ENCODE measurements at places on chromosomes 13 and 19. TPM values are rescaled to one million over a fixed set of nuclear protein-coding genes. Genes with fewer than 3 reads are reported as not detected.

The LGI4 gene
- 6.3 TPM for total RNA-seq

- H3K36me3 ChIP-seq = peaks cover 98% of the 10 kb centered on the region
- H3K4me1 ChIP-seq = no peaks in the 10 kb centered on the region
- DNase-seq = no peak
- H3K4me3 ChIP-seq = no peak overlapping the region
Measured at GRCh38 chr19:10826846-10827245, 9.2 kb downstream of the TMED1 start.

- peak; percentile 58 for DNase-seq
- no peak overlapping the region for H3K27ac ChIP-seq
- H3K36me3 ChIP-seq = peaks cover 18% of the 10 kb centered on the region
- H3K27me3 ChIP-seq = peaks cover 26% of the 10 kb centered on the region
Measured at GRCh38 chr19:49691243-49692146, 579 bp downstream of the CPT1C start.

GRCh38 chr19:51016798-51017683, 2.5 kb downstream of the KLK10 start:
- no peaks in the 10 kb centered on the region for H3K36me3 ChIP-seq
- H3K4me1 ChIP-seq = peaks cover 18% of the 10 kb centered on the region
- H3K27me3 ChIP-seq = peaks cover 74% of the 10 kb centered on the region
- H3K4me3 ChIP-seq = peak overlapping the region; percentile 11

DNA sequence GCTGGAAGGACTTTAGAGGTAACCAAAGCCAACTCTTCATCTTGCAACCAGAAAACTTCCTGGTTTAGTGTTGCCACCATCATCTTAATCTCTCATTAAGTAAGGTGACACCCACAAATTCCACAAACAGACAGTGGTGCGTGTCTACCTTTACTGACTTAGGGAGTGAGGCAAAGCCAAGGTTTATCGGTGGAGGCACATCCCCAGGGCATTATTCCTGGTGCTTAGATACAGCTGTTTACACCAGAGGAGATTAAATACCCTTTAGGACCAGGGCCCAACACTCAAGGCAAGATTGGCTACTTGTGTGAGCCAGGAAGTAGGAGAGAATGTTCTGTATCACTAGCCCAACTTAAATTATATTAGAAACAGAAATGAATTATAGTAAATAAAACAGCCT, 9.5 kb downstream of the STOML3 start:
- H3K4me3 ChIP-seq = no peak overlapping the region
- H3K4me1 ChIP-seq = no peaks in the 10 kb centered on the region
- no peak overlapping the region for H3K27ac ChIP-seq
- H3K27me3 ChIP-seq = no peaks in the 10 kb centered on the region
- DNase-seq = no peak

- H3K27me3 ChIP-seq = no peaks in the 10 kb centered on the region
- no peak overlapping the region for H3K4me3 ChIP-seq
- no peak for DNase-seq
- H3K27ac ChIP-seq = no peak overlapping the region
- no peaks in the 10 kb centered on the region for H3K4me1 ChIP-seq
- H3K36me3 ChIP-seq = no peaks in the 10 kb centered on the region
Measured at GRCh38 chr13:37212826-37213225, 107.4 kb upstream of the CSNK1A1L start.

GRCh38 chr19:13420780-13421179, 85.5 kb downstream of the CACNA1A start:
- DNase-seq = no peak
- H3K36me3 ChIP-seq = no peaks in the 10 kb centered on the region
- H3K4me3 ChIP-seq = no peak overlapping the region
- H3K27me3 ChIP-seq = no peaks in the 10 kb centered on the region
- no peaks in the 10 kb centered on the region for H3K4me1 ChIP-seq

DNA sequence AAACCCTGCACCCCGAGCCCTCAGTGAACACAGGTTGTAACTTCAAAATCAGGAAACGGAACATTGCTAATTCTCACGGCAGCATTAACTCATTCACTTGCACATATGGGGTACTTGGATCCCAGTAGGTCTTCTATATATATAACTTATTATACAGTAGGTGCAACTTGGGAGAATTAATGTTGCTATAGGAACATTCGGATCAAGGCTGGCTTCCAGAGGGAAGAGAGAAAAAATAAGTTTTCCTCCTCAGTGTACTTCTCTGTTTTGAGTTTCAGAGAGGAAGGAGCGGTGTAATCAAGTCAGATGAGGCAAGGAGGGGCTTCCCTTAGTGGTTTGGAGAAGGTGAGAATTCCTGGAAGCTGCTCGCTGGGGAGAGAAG, 90.9 kb upstream of the ZNF507 start:
- H3K27ac ChIP-seq = no peak overlapping the region
- no peak overlapping the region for H3K4me3 ChIP-seq
- H3K36me3 ChIP-seq = no peaks in the 10 kb centered on the region
- H3K4me1 ChIP-seq = no peaks in the 10 kb centered on the region
- H3K27me3 ChIP-seq = peaks cover 14% of the 10 kb centered on the region

The CCL25 gene
- total RNA-seq = not detected

DNA sequence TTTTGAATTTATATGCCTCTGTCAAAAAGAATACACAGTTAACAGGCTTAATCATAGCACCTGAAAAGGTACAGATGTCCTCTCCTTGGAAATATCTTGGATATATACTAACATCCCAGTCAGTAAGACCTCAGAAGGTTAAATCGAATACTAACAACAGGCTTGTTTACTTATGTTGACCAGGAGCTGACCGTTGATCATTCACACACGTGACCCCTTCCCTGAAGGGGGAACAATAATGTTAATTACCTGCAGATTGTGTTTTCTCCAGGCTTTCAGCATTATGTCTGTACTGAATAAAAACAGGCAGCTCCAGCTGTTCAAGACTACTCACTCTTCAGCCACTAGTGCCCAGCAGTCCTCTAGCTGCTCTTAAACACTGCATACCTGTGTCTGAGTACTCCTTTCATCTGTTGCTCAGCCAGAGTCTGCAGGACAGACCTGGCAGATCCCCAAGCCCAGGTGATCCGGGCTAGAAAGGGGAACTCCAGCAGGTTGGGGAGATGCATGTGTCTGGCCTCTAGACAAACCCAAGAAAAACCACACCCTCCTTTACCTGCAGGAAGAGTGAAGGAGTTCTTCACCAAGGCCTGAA, 163.9 kb downstream of the RNF17 start:
- H3K27me3 ChIP-seq = peaks cover 22% of the 10 kb centered on the region
- H3K4me1 ChIP-seq = no peaks in the 10 kb centered on the region
- H3K36me3 ChIP-seq = no peaks in the 10 kb centered on the region
- H3K4me3 ChIP-seq = no peak overlapping the region
- no peak overlapping the region for H3K27ac ChIP-seq
- no peak for DNase-seq

The DLEU7 gene
- 3.3 TPM for total RNA-seq

- no peak overlapping the region for H3K27ac ChIP-seq
- peaks cover 20% of the 10 kb centered on the region for H3K4me1 ChIP-seq
- no peaks in the 10 kb centered on the region for H3K27me3 ChIP-seq
- peaks cover 18% of the 10 kb centered on the region for H3K36me3 ChIP-seq
- no peak for DNase-seq
Measured at GRCh38 chr19:57190301-57190700, 999 bp upstream of the ZNF264 start.

The OSCAR gene
- 77.8 TPM for total RNA-seq

DNA sequence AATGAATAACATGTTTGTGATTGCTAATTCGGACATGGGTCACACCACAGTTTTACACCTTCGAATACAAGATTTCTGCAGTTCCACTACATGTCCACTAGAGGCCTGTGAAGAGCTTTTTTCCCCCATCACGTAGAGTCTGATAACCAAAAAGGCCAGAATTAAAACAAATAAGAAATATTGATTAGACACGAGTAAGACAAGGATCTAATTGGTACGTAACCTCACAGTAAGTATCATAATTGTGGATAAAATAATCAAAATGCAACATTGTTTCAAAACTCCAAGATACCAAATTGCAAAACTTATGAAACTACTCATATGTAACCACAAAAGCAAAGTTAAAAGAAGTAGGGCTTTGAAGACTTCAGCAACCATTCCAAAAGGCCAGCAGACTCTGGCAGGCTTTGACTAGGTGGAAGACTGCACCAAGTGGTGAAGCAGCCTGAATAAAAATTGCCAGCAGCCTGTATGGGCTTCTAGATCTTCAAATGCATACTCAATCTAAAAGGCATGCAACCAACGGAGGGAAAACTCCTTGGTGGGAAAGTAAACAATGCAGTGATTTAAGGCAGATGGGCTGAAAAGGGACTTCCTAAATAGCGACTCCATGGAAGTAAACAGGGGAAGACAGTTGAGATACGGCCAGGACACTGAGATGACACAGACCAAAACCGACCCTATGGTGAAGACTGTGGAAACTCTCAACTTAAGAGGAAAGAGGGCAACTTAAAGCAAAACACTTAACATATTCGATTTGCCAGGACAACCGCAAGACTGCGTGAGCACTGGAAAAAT, 56.7 kb downstream of the STARD13 start:
- no peaks in the 10 kb centered on the region for H3K36me3 ChIP-seq
- DNase-seq = no peak
- H3K27me3 ChIP-seq = no peaks in the 10 kb centered on the region
- no peak overlapping the region for H3K4me3 ChIP-seq

DNA sequence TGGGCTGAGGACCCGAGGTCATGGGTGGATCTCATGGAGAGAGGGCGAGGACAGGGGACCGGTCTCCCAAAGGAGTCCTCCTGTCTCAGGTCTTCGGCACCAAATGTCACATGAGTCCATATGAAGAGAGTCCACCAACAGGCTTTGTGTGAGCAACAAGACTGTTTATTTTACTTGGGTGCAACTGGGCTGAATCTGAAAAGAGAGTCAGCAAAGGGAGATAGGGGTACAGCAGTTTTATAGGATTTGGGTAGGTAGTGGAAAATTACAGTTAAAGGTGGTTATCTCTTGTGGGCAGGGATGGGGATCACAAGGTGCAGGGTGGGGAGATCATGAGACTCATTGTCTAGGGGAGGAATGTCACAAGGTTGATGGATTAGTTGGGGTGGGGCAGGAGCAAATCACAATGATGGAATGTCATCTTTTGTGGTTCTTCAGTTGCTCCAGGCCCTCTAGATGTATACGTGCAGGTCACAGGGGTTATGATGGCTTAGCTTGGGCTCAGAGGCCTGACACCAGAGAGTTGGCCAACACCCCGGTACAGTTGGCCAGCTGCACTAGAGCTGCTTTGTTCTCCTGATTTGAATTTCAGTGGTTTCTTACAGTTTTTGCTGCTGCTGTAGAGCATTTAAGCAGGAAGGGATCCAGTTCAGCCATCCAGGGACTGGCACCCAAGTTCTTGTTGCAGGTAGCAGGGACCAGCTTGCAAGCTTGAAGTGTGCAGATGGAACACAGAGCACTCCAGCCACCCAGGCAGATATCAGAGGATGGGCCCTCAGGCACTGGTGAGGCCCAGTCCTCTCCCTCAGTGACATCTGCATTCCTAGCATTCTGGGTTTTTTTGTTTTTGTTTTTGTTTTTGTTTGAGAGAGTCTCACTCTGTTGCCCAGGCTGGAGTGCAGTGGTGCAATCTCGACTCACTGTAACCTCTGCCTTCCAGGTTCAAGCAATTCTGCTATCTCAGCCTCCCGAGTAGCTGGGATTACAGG, 26.4 kb upstream of the IGFL1 start:
- H3K4me1 ChIP-seq = no peaks in the 10 kb centered on the region
- H3K4me3 ChIP-seq = no peak overlapping the region
- no peaks in the 10 kb centered on the region for H3K36me3 ChIP-seq
- DNase-seq = no peak
- H3K27me3 ChIP-seq = no peaks in the 10 kb centered on the region
- no peak overlapping the region for H3K27ac ChIP-seq

The TSSK6 gene
- total RNA-seq = 2.9 TPM

The CHERP gene
- total RNA-seq = 35.4 TPM

- H3K4me1 ChIP-seq = peaks cover 50% of the 10 kb centered on the region
- peaks cover 33% of the 10 kb centered on the region for H3K36me3 ChIP-seq
- peak overlapping the region; percentile 79 for H3K27ac ChIP-seq
- no peaks in the 10 kb centered on the region for H3K27me3 ChIP-seq
Measured at GRCh38 chr19:46351241-46352041, 4.6 kb downstream of the PPP5C start.

The ZBTB32 gene
- total RNA-seq = 0.21 TPM

DNA sequence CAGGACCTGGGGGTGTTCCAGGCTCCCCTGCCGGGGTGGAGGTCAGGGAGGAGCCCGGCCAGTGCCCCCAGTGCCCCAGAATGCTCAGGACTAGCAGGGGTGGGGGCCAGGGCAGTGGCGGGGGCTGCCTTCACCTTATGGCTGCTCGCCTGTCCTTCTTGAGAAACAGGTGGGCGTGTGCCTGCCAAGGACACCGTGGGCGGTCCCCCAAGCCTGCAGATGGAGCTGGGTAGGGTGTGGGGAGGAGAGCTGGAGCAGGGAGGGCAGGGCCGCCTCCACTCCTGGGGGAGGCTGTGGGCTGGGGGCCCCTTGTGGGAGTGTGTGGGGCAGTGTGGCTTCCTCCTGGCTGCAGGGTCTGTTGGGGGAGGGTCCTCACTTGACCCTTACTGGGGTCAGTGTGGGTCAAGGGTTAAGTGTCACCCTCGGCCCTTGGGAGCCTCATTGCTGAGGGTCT, 160.1 kb downstream of the KDM4B start:
- no peaks in the 10 kb centered on the region for H3K27me3 ChIP-seq
- no peak overlapping the region for H3K27ac ChIP-seq
- peaks cover 29% of the 10 kb centered on the region for H3K36me3 ChIP-seq
- H3K4me1 ChIP-seq = peaks cover 18% of the 10 kb centered on the region

The PSG6 gene
- total RNA-seq = not detected

GRCh38 chr19:53086949-53087348, 16.3 kb downstream of the ZNF160 start:
- H3K27me3 ChIP-seq = no peaks in the 10 kb centered on the region
- peak overlapping the region; percentile 54 for H3K27ac ChIP-seq

The PLPP2 gene
- total RNA-seq = 11.7 TPM

The CYP2A6 gene
- 2.0 TPM for total RNA-seq

The ZNF761 gene
- total RNA-seq = 14.7 TPM

The PRODH2 gene
- total RNA-seq = not detected

GRCh38 chr19:42149447-42150202, 17.4 kb upstream of the POU2F2 start:
- no peaks in the 10 kb centered on the region for H3K4me1 ChIP-seq
- H3K4me3 ChIP-seq = no peak overlapping the region
- H3K36me3 ChIP-seq = no peaks in the 10 kb centered on the region
- no peak overlapping the region for H3K27ac ChIP-seq

- H3K27me3 ChIP-seq = no peaks in the 10 kb centered on the region
- H3K27ac ChIP-seq = no peak overlapping the region
- peaks cover 42% of the 10 kb centered on the region for H3K4me1 ChIP-seq
- H3K36me3 ChIP-seq = no peaks in the 10 kb centered on the region
- no peak overlapping the region for H3K4me3 ChIP-seq
Measured at GRCh38 chr13:97284558-97284957, 62.4 kb downstream of the MBNL2 start.

The CKAP2 gene
- 10.4 TPM for total RNA-seq

DNA sequence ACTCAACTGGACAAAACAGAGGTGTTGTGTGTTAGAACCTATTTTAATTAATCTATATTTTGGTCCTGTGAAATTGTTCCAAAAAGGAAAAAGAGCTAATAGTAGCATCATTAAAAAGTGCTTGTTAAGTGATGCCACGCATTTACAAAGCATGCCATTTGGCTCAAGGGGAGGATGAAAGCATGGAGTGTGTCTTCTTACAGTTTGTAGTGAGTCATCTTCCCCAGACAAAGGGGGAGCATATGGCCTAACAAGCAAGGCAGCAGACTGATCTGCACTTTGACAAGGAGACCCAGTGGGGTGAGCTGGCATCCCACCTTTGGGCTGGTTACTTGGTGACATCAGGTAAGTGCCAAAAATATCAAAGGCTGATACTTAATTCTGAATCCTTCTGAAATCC, 297.0 kb downstream of the FGF9 start:
- no peak for DNase-seq
- no peaks in the 10 kb centered on the region for H3K4me1 ChIP-seq
- no peaks in the 10 kb centered on the region for H3K27me3 ChIP-seq

- peaks cover 100% of the 10 kb centered on the region for H3K36me3 ChIP-seq
- no peak overlapping the region for H3K4me3 ChIP-seq
- no peak for DNase-seq
- no peaks in the 10 kb centered on the region for H3K27me3 ChIP-seq
- peaks cover 23% of the 10 kb centered on the region for H3K4me1 ChIP-seq
- H3K27ac ChIP-seq = peak overlapping the region; percentile 53
Measured at GRCh38 chr19:16096280-16096855, 15.3 kb upstream of the RAB8A start.

Measured in lower lobe of right lung (tissue), 2 donors.